ENCODE measurements at places on chromosomes 16 and 17.

DNA sequence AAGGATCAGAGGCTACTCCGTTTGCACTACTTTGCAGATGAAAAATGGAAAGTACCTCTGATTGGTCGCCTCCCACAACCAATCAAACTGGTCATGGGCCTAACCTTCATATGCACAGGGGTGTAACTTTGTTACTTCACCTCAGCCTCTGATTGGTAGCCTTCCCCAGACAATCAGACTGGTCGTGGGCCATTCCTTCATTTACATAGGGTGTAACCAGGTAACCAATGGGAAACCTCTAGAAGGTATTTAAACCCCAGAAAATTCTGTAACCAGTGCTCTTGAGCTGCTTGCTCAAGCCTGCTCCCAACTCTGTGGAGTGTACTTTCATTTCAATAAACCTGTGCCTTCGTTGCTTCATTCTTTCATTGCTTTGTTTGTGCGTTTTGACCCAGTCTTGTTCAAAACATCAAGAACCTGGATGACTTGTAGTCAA, 39.2 kb upstream of the USP22 start:
- DNase-seq: no peak

- no peak for DNase-seq
Measured at GRCh38 chr16:2194852-2195321, 1.5 kb downstream of the CASKIN1 start.

DNA sequence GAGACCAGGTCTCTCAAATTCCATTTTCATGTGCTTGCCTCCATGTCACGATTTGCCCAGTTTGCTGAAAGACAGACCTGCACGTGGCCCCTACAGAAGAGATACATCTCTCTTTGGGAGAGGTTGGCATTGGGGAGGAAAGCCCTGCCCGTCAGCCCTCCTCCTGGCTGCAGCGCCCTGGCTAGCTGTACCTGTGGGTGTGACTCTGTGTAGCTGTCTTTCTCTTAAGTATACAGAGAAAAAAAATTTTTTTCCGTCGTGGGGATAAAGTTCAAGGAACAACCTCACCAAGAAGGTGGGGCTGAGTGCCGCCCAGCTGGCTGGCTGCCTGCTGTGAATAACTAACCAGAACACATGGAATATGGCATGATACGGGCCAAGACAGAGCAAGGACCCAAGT, 26.5 kb downstream of the TMEM98 start:
- no peak for DNase-seq

- no peak for DNase-seq
Measured at GRCh38 chr16:12252616-12253015, 276.1 kb downstream of the SNX29 start.

- no peak for DNase-seq
Measured at GRCh38 chr17:67867591-67867990, 42.3 kb downstream of the BPTF start.

GRCh38 chr17:21163101-21163500, 36.3 kb downstream of the DHRS7B start:
- DNase-seq: no peak
